GM13977 (cell line): ENCODE measurements at places on chromosomes 3 and 15.

DNA sequence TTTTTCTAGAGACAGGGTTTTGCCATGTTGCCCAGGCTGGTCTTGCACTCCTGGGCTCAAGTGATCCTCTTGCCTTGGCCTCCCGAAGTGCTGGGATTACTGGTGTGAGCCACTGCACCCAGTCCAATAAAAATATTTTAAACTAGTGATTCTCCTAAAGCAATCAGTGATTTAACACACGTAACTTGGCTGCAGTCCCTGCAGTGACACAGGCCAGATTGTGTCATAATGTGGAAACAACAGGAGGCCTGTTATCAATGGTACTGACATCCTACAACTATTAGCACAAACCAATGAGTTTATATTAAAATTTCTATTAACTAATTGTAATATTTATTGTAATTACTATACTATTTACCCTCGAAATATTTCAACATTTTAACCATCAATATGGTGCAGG lies 1.6 kb upstream of the SEC61A1 start:
- DNase-seq = no peak

- DNase-seq = peak; percentile 40
Measured at GRCh38 chr3:58874795-58875194, 175.0 kb downstream of the CFAP20DC start.

GRCh38 chr15:43523646-43524045 lies 6.2 kb downstream of the MAP1A start:
- no peak for DNase-seq

- DNase-seq = no peak
Measured at GRCh38 chr3:49667701-49668413, 6.3 kb upstream of the APEH start.

DNA sequence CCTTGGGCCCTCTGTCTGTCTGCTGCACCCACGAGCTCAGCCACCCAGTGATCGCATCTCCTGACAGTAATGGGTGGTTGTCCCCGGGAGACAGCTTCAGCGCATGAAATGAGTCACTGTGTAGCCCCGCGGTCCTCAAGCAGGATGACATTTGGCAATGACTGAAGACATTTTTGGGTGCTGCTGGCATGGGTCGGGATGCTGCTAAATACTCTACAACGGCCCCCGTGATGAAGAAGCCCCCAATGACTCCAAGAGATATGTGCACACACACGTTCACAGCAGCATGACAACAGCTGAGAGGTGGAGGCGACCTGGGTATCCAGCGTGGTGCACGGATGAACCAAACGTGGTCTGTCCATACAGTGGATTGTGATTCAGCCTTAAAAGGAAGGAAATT lies 17.4 kb upstream of the ZXDC start:
- no peak for DNase-seq

- no peak for DNase-seq
Measured at GRCh38 chr15:57323299-57323805, 53.0 kb upstream of the CGNL1 start.

DNA sequence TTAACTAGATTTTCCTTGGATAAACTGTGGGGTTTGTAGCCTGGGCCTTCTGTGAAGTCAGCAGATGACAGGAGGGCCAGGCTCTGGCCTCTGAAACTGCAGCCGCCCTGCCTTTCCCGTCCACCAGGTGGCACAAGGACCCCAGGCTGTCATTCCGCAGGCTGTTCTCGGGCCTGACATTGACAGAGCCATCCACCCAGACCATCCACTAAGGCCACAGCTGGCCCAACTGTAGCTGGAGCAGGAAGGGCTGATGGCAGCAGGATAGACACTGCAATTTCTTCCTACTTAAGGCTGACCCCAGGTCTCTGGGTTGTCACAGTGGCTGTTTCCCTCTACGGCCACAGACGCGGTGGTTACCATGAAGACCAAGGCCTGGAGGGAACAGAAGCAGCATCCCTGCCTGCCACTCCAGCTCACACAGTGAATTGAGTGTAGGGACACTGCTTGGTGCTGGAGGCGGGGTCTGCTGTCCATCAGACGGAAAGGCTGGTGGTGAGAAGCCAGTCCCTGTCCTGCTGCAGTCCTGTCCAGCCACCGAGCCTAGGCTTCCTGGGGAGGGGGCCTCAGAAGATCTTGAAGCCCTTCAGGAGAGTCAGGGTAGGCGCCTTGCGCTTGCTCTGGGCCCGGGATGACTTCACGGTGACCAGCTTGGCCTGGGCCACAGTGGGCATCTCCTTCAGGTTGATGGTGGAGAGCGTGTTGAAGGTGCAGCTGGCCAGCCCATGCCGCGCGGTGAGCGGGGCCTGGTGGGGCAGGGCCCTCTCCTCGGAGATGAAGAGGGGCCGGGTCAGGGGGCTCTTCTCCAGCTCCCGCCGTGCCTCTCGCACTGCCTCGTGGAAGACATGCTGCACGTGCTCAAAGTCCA lies 9.4 kb downstream of the SLC51B start:
- DNase-seq = peak; percentile 85

- DNase-seq = no peak
Measured at GRCh38 chr3:175304404-175304803, 445.3 kb downstream of the NAALADL2 start.

DNA sequence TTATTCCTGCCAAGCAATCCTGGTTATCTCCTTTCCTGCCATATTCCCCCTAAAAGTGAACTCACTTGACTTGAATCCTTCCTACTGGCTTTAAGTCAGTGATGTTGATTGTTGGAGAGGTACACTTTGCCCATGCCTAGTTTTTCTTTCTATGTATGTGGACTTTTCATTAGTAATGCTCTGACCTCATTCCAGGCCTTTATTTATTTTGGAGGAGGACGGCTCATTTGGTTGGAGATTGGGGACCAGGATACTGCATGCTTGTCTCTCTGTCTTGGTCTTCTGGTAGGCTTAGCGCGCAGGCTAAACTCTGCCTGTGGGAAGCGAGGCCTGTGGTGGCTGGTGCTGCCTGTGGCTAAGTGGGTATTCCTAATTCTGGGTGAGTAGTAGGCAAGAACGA lies 29.1 kb upstream of the MTMR10 start:
- no peak for DNase-seq

GRCh38 chr3:65761446-65762234 lies 277.1 kb downstream of the MAGI1 start:
- no peak for DNase-seq

GRCh38 chr3:12444582-12445471 lies 39.5 kb upstream of the TSEN2 start:
- no peak for DNase-seq

DNA sequence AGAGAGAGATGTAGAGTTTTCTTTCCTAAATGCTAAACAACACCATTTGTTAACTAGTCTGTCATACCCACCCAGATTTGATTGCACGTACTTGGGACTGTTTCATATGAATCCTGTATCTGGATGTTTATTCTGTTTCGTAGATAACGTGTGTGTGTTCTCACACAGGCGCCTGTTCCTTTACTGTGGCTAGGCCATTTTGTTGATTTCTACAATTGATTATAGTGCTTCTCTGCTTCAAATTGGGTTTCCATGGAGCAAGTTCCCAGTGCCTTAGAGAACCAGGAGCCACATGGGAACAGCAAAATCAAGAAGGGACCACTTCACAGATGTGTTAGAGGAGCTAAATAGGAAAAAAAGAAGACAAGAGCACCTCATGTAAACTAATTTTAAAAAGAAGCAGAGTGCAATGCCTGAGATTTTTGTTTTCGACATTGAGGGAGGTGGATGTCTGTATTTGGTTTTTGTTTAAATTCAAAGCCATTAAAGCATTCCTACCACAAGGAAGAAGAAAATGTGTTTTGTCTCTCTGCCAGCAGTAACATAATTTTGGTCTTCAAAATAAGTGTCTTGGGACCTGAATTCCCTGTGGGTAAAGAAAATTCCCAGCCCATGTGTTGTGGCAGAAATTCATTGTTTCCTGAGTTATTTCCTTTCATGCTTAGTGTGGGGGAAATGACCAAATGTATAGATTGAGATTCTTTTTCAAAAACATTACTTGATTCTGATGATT lies 424.0 kb upstream of the C2CD4B start:
- no peak for DNase-seq

- DNase-seq = no peak
Measured at GRCh38 chr15:60372227-60372626, 25.6 kb downstream of the ANXA2 start.

DNA sequence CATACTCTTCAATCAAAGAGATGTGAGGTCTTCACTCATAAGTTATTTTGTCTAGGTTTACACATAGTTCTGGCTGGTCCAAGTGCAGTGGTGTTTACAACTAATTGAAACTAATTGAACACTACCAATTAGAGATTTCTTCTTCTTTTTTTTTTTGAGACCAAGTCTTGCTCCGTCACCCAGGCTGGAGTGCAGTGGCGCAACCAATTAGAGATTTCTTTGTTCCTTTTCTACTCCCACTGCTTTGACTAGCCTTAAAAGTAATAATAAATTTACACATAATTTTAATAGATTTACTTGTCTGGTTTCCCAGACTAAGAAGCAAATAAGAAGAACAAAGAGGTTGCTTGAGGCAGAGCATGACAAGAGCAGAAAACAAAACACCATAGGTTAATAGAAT lies 6.7 kb upstream of the DENND6A start:
- no peak for DNase-seq

GRCh38 chr3:119893769-119894168 lies 111.9 kb downstream of the NR1I2 start:
- no peak for DNase-seq

DNA sequence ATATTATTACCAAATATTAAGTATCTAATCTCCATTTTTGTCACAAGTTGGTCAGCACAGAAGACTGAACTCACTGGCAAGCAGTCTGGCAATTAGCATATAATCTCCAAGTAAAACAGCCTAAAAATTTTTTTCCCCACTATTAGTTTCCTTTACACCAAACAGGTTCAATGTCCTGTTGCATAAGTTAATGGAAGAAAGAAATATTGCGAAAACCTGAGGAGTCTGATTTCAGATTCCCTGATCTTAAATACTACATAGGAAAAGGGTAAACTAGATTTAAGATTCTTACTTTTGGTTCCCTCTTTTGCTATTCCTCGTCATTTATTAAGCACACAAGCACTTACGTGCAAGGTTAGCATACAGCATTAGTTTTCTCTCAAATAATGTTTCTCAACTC lies 133.2 kb upstream of the PLXND1 start:
- DNase-seq = no peak

DNA sequence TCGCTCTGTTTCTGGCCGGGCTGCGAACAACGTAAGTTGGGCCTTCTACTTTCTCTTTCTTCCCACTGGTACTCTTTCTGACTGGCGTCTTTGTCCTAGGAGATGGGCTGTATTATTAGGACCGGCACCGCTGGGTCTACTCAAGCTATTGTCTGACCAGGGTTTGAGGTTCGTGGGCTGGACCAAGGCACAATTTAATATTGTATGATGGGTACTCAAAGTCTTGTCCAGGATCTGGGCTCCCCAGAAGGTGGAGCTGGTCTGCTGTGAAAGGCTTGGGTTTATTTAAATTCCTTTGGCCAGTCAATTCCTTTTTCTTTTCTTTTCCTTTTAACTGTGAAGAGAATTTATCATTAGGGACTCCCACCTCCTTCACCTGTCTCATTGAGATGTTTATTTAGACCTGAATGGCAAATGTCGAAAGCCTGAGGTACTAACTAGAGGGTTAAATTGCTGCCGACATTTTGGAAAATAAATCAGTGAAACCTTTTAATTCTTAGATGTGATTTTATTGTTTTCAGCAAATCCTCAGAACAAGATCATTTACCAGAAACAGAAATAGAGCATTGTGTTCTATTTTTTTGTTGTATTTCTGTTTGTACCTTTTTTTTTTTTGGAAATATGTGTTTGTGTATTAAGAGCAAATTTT lies 410 bp downstream of the LRRC49 start:
- DNase-seq = no peak

GRCh38 chr15:93319121-93319814 lies 230.3 kb upstream of the RGMA start:
- DNase-seq = no peak

DNA sequence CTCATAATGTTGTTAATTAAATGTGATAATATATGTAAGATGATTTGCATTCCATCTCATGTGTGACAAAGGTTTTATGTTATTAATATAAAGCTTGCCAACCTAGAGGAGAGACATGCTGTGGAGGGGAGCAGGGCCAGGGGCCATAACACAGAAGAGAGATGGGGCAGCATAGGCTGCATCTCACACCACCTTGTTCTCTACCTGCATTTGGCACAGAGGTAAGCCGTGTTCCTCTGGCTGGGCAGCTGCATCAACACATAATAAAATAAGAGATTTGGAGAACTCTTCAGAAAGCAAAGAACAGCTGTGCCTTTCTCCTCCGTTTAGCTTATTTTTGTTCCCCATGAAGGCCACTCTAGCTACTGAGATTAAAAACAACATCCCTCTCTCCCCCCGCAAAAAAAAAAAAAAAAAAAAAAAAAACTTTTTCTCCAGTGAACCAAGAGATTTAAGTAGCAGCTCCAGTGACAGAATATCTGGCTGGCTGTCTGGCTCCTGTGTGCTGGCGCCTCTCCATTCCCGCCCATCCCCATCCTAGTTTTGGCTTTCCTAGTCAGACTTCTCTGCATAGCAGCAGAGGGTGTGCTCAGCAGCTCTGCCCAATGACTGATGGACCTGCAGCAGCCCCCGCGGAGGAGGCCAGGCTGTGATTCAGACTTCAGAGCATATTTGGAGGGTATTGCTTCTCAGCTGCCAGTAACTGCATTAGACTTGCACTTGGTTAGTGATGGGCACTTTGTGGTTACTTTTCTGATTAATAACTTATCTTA lies 52.2 kb upstream of the STXBP5L start:
- DNase-seq = no peak

- no peak for DNase-seq
Measured at GRCh38 chr3:31833391-31834190, 147.5 kb downstream of the OSBPL10 start.

DNA sequence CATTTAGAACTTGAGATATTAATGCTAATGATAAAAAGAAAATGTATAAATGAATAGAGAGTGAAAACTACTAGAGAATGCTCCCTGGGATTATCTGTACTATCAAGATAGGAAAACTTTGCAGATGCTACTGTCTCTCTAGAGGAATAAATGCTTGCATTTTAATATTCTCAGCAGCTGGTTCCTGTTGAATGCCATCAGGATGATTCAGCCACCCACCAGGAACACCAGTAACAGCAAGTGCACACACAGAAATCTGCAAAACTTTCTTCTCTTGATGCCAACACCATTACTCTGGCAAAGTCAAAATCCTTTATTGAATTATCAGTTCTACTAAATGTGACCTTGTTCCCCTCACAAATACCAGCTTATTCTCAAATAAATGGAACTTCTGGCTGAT lies 148.4 kb downstream of the TIGIT start:
- DNase-seq = no peak

DNA sequence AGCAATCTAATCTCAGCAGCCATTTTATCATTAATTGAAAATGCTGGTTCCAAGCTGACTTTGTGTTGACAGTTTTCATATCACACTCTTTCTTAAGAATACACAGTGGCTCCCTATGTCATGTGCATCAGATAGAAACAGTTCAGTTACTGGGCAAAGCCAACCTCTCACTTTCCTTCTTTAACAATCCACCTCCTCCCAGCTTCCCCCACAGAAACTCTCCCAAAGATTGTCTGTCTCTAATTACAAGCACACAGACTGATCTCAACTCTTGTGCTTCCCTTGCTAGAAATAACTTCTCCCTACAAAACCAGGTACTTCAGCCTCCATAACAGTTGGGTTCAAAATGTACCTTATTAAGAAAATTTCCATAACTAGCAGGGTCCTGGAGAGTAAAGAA lies 228.9 kb upstream of the WNT5A start:
- no peak for DNase-seq

- DNase-seq = no peak
Measured at GRCh38 chr15:41945221-41945620, 27.1 kb downstream of the EHD4 start.

GRCh38 chr3:106795553-106795952 lies 581.7 kb upstream of the CCDC54 start:
- no peak for DNase-seq
